ENCODE measurements at places on chromosomes 11 and 22.
A peak's percentile ranks its signal among the peaks of the same experiment; 100 is the strongest.

DNA sequence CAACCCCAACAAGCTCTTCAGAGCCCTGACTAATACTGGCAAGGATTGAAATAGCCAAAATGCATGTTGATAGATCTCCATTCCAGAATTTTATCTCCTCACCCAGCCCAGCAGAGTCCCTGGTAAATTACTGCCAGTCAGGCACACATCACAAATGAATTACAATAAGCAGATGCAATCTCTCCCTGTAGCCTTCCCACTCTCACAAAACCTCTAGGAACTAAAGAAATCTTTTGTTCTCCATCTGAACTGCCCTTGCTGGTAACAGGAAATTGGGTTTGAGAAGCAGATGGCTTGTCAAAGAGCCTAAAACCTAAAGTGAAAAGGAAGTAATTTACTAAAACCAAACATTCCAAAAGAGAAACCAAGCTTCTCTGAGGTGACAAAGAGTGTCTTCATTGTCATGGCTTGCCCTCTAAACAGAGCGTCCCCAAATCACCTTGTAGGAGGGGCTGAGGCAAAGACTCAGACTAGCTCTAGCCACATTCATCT is 59.5 kb downstream of the FAM168A start:
- no peak for DNase-seq

- no peak for DNase-seq
Measured at GRCh38 chr11:22432291-22433093, 94.3 kb downstream of the SLC17A6 start.

DNA sequence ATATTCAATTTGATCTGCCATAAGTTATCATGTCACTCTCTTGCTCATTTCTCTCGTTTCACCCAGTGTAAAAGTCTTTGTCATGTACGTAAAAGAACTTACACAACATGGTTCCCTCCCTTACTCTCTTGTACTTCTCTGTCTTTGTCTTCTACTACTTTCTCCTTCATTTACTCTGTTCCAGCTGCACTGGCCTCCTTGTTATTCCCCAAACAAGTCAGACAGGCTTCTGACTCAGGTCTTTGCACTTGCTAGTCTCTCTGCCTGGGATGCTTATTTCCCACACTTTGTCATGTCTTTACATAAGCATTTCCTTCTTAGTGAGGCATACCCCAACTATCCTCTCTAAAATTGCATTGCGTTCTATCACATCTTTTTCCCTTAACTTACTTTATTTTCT is 117.3 kb downstream of the CYP2R1 start:
- no peak for DNase-seq

GRCh38 chr11:27945348-27945747 is 162.6 kb downstream of the KIF18A start:
- no peak for DNase-seq

GRCh38 chr11:76656571-76657081 is 13.9 kb downstream of the LRRC32 start:
- DNase-seq: no peak

- DNase-seq: no peak
Measured at GRCh38 chr11:123308077-123308476, 113.0 kb upstream of the CLMP start.

- no peak for DNase-seq
Measured at GRCh38 chr11:121757480-121758125, 304.8 kb upstream of the SORL1-AS1 start.

DNA sequence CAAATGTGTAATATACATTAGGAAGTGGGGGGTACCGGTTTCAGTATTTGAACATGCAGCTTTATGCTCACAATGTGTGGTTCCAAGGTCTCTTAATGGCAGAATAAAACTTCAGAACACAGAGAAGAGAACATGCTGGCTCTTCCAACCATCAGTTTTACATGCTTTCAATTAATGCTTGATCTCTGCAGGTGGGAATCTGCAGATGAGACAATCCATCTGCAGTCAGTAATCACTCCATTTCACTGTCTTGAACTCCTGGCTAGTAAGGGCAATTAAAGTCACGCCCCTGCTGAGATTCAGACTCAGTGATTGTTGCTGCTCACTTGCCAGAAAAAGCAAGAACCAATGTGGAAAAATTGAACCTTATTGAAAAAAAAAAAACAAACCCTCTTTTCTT is 945.7 kb downstream of the DLG2 start:
- DNase-seq: no peak

GRCh38 chr22:44624689-44625420 is 77.1 kb upstream of the PRR5 start:
- no peak for DNase-seq

GRCh38 chr11:14451825-14452224 is 47.8 kb downstream of the COPB1 start:
- peak; percentile 57 for DNase-seq

GRCh38 chr22:31272522-31273446 is 19.5 kb downstream of the PIK3IP1 start:
- DNase-seq: peak; percentile 41

DNA sequence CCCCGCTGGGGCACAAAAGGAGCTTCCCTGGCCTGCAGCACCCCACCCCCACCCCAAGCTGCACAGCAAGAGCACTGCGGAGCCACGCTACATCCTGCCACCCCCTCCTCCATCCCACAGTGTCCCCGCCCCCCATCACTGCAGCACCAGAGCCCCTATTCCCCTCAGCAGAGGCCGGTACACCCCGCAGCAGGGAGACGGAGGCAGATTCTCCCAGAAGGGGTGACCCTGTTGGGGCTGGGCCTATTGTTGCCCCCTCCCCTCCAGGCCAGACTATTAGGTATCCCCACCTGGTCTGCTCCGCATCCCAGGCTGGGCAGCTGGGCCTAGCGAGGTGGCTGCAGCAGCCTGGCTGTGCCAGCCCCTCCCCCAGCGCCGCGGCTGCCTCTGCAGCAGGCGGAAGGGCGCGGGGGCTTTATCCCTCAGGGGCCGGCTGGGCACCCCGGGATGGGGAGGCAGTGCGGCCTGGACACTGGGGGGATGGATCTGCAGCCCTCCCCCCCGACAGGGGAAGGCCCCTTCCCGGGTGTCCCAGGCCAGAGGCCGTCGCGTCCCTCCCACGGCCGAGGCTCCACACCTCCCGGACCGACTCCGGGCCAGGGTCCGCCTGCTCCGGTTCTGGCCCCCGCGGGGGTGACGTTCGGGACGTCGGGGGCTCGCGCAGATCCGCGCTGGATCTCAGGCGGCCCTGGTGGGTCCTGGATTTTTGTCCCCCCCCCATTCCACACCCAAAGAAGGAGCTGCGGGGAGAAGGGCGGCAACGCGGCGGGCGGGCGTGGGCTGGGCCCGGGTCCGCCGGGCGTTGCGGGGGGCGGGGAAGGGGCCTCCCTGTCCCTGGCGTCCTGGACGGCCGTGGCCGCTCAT is 943 bp downstream of the DUSP8 start:
- no peak for DNase-seq

- no peak for DNase-seq
Measured at GRCh38 chr11:28834877-28835276, 726.7 kb downstream of the METTL15 start.

DNA sequence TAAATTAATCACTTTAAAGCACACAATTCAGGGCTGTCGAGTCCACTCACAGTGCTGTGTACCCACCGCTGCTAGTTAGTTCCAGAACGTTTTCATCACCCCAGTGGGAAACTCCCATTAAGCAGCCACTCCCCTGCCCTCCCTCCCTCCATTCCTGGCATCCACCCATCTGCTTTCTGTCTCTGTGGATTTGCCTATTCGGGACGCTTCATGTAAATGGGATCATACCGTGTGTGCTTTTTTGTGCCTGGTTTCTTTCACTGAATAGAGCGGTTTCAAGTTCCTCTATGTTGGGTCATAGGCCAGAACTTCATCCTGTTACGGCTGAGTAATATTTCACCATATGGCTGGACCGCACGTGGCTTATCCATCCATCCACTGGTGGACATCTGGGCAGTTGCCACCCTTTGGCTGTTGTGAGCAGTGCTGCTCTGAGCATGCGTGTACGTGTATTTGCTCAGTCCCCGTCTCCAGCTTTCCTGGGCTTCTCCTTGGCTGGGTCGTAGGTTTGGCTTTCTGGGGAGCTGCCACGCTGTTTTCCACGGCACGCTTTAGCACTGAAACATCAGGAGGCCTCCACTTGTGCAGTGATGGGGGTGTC is 30.1 kb downstream of the ARHGAP8 start:
- DNase-seq: no peak

DNA sequence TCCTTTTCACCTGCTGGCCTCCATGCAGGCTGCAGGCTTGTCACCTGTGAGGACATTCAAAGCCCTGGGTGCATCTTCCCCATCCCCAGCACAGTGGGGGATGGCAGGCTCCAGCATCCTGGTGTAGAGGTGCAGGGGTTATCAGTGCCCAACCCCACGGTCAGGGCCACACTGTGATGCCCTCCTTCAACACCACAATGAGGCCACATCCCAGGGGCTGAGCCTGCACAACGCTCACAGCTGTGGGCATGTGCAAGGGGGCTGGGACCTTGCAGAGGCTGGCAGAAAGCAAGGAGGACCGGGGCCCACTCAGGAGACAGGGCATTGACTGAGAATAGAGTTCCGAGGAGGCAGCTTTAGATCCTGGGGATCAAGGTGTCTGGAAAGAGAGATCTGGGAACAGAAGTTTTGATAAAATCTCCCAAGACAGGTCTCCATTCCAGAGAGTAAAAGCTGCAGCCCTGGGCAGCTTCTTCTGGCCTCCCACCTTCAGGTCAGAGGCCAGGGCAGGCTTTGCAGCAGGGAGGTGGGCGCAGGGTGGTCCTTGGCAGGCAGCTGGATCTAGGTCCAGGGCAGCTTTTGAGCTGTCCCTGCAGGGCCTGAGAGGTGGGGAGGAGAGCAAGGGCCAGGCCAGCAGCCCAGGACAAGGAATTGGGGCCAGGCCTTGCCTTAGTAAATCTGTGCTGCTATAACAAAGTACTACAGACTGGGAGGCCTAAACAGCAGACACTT is 250.8 kb upstream of the B3GAT1 start:
- no peak for DNase-seq

DNA sequence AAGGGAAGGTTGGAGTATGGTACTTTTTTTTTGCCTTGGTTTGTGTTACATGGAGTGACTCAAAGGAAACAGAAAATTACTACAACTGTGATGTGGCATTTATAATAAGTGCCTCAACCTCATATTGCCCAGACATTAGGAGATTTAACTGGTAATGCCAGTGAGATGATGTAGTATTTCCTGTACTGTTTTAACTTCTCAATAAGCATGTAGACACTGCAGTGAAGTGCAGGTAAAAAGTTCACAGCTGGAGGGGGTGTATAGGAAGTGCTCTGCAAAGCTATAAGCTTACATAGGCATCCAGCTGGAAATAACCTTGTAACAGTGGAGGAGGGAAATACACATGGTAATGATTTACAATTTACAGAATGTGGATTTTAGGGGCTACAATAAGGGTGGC is 138.2 kb upstream of the MTMR2 start:
- DNase-seq: no peak

DNA sequence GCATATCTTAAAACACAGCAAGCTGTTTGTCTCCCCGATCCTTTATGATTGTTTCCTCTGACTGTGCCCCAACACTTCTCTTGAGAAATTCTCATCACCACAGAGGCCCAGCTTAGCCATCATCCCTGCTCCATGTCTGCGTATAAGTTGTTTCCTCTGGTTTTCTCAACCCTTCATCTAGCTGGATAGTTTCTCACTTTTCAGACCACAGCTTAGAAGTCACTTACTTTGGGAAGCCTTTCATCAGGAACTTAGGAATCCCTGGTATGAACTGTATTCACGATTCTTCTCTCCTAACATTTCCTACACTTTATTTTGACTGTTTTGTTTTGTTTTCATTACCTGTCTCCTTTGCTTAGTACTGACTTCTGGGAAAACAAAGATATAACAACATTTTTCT is 295.2 kb downstream of the GUCY1A2 start:
- no peak for DNase-seq

GRCh38 chr22:46373921-46374662 is 38.6 kb downstream of the TRMU start:
- no peak for DNase-seq

- no peak for DNase-seq
Measured at GRCh38 chr11:8354622-8355415, 91.1 kb upstream of the LMO1 start.

- no peak for DNase-seq
Measured at GRCh38 chr11:128509621-128510389, 77.6 kb downstream of the ETS1 start.

DNA sequence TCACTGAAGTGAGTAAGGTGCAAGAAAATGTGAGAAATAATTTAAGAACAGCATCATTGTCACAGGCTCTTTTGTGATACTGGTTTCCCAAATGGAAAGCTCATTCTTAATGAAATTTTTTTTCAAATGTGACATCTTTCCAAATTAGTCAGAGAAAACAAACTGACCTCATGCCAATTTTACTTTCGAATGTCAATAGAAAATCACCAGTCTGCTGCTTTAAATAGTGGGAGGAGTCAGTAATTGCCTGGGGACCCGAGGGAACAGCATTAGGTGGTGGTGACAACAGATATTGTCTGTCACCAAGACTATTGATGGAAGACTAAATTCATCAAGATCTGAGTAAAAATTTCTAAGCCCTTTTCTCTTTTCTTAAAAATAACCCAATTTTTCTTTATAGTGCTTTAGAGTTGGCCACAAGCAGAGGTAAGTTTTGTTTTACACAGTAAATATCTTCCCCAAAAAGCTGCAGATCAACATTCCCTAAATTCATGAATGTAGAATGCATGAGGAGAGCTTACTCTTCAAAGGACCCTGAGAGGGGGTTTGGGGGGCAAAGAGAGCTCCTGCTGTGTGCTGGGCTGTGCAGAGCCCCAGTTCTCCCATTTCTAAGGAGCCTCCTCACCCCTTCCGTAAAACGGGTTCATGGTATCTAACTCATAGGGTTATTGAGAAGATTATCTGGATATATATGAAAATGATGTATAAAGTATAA is 95.1 kb downstream of the PIWIL4 start:
- DNase-seq: no peak

- DNase-seq: no peak
Measured at GRCh38 chr11:73100578-73100977, 41.5 kb downstream of the FCHSD2 start.

- DNase-seq: no peak
Measured at GRCh38 chr11:57735619-57736298, 5.5 kb upstream of the SELENOH start.

Measured in memory B cell (primary cell).